ENCODE measurements at places on chromosomes 5 and 9.
A peak's percentile ranks its signal among the peaks of the same experiment; 100 is the strongest.

DNA sequence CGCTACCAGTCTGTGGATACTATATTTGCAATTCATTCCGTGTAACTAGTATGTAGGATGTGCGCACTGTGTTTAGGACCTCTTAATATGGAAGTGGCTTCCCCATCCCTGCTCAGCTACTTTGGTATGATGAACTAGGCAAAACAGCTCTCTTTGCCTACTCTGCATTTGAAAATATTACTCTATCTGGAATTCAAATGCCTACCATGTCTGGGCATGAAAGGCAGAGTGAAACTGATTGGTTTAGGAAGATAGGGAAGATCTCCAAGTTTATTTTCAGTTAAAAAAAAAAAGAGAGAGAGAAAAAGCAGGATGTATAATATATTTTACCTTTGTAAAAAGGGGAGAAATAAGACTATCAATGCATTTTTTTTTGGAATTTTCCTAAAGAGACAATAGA, 74.1 kb upstream of the ELL2 start:
- no peak for DNase-seq

- peak; percentile 68 for DNase-seq
These were observed 17.6 kb upstream of the TARS1 start for GRCh38 chr5:33423018-33423630.

DNA sequence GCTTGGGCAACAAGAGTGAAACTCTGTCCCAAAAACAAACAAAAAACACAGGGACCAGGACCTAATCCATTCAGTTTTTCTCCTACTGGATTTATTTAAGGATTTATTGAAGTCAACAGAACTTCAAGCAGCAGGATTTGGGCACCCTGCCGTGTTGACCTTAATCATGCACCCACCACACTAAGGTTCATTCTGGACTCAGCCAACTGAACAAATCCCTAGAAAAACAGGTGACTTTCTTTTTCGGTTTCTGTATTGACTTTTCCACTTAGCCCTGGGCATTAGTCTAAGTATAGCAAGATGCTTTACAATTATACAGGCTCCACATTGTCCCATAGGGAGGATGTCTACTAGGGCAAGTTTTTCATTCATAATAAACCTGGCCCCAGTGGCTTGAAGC, 30.0 kb downstream of the ZNF131 start:
- no peak for DNase-seq

- DNase-seq, result peak; percentile 81
These were observed 114.9 kb upstream of the NFIB start for GRCh38 chr9:14428781-14429230.

DNA sequence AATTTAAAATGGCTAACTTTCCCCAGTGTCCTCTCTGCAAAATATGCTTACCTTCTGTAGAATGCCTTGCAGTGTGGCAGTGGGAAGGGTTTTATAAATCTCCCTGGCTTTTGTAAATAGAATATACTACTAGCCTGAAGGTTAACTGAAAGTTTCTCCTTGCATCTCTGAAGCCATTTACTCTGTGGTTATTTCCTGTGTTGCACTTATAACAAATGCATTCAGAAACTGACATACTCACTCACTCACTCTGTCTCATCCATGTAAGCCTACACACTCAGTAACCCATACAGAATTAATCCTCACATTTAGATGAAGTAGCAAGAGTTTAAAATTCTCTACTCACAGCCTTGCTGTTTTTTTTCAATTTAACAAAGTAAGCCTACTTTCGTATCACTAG, 87.1 kb upstream of the SH3GL2 start:
- no peak for DNase-seq

Measured in lung microvascular endothelial cell (primary cell).